Upper lobe of right lung (tissue), 1 donor: ENCODE measurements at places on chromosomes 5 and 9. TPM values are rescaled to one million over a fixed set of nuclear protein-coding genes. Genes with fewer than 3 reads are reported as not detected.

DNA sequence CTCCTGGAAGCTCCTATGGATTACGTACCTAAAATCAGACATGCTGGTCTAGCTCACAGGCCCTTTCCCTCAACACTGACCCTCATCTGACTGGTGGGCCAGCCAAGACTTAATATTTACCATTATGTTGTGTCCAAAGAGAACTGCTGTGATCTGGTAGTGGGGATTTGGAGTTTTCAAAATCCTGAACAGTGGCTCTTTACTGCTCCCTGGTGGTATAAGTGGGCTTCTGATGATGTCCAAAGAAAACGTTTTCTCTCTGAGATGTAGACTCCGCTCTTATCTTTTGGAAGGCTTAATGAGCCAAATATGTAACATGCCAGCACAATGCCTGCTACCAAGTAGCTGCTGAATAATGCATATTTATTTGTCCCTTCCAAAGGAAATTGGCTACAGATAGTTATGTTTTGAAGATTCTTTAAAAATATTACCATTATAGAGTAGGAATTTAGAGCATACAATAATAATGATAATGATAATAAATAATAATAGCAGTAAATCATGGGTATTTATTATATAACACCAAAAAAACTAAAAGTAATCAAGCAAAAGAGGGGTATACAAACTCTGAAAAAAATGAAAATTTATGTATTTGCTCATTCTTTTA is 406.6 kb upstream of the TNC start:
- DNase-seq = no peak
- H3K27me3 ChIP-seq = no peaks in the 10 kb centered on the region

The GDF9 gene
- 0.46 TPM for total RNA-seq

GRCh38 chr9:34377404-34377746 is 677 bp upstream of the MYORG start:
- peak overlapping the region; percentile 79 for H3K4me3 ChIP-seq
- H3K4me1 ChIP-seq = peaks cover 22% of the 10 kb centered on the region
- H3K27ac ChIP-seq = peak overlapping the region; percentile 68
- no peaks in the 10 kb centered on the region for H3K36me3 ChIP-seq
- DNase-seq = peak; percentile 77
- H3K27me3 ChIP-seq = no peaks in the 10 kb centered on the region

DNA sequence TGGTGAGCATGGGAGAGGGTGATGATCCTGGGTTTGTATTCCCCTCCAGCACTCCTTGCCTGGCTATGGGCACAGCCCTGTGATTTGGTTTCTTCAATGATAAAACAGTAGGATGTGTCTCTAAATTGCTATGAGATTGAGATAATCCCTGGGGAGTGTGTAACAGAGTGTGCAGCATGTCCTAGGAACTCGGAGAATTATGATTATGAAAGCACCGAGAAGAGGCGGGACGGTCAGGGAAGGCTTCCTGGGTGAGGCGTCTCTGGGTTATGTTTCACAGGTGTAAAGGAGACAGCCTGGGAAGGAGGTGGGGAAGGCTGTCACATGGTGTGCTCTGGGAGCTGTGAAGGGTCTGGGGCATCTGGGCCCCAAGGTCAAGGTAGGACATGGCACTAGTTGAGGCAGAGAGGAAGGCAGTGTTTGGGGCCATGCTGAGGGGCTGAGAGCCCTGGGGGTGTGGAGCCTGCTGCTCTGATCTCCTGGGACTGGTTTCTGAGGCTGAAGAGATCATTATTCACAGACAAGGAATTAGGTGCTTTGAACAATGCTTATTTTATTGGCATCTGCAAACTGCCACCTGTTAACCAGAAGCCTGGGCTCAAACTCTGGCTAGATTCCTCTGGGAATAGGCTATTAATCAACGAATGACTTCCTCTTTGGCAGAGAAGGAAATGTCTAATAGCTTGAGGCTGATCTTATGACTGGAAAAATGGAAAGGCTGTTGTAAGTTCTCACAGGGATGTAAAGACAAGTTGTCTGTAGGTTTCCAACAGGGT is 73.8 kb upstream of the IL12B start:
- DNase-seq = no peak
- H3K27me3 ChIP-seq = no peaks in the 10 kb centered on the region
- no peaks in the 10 kb centered on the region for H3K36me3 ChIP-seq
- H3K4me3 ChIP-seq = no peak overlapping the region

GRCh38 chr9:114212826-114213225 is 57.5 kb downstream of the COL27A1 start:
- no peak for DNase-seq
- H3K4me3 ChIP-seq = no peak overlapping the region
- H3K27ac ChIP-seq = no peak overlapping the region
- H3K4me1 ChIP-seq = peaks cover 4% of the 10 kb centered on the region

- no peaks in the 10 kb centered on the region for H3K4me1 ChIP-seq
- no peak overlapping the region for H3K27ac ChIP-seq
- no peaks in the 10 kb centered on the region for H3K36me3 ChIP-seq
- DNase-seq = no peak
- H3K27me3 ChIP-seq = no peaks in the 10 kb centered on the region
Observed at GRCh38 chr5:4855880-4856279, 284.2 kb upstream of the ADAMTS16 start.
